Activated T-helper 1 cell treated with anti-CD3 and anti-CD28 coated beads, Interleukin-2, amount 50 U/mL, for 16 hours (primary cell): ENCODE measurements at places on chromosomes 2 and 18.

DNA sequence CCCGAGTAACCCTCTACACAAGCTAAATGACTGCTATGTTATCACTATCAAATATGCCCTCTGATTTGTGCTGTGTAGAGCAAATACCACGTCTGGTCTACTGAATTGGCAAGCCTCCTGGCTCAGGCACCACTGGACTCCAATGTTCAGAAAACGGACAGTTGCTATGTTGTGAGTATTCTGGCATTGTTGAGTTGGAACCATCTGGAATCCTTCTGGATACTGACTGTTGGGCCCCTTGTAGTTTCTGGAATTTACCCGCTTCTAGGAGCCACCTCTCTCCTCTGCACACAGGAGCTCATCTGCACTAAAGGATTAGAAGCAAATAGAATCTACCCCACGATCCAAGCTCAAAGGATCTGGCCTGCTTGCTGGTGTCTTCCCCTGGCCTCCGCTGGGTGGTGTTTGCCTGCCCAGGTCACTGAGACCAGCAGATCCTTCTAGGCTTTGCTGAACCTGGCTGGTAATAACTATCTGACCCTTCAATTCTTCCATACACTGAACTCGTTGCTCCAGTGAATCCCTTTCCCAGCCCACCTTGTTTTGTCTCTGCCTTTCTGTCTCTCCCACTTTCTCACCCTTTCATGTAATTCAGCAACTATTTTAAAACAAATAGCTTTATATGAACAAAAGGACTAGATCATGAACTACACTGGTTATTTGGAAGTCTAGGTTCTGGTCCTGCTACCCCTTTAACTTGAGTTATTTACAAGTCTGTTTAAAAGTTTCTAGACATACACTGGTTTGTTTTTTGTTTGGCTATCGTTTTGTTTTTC is 2.1 kb upstream of the HAAO start:
- no peak for DNase-seq

GRCh38 chr18:49794743-49795142 is 18.6 kb downstream of the ACAA2 start:
- no peak for DNase-seq

- DNase-seq = no peak
These were observed 239.3 kb downstream of the PRKCE start for GRCh38 chr2:45890819-45891218.

DNA sequence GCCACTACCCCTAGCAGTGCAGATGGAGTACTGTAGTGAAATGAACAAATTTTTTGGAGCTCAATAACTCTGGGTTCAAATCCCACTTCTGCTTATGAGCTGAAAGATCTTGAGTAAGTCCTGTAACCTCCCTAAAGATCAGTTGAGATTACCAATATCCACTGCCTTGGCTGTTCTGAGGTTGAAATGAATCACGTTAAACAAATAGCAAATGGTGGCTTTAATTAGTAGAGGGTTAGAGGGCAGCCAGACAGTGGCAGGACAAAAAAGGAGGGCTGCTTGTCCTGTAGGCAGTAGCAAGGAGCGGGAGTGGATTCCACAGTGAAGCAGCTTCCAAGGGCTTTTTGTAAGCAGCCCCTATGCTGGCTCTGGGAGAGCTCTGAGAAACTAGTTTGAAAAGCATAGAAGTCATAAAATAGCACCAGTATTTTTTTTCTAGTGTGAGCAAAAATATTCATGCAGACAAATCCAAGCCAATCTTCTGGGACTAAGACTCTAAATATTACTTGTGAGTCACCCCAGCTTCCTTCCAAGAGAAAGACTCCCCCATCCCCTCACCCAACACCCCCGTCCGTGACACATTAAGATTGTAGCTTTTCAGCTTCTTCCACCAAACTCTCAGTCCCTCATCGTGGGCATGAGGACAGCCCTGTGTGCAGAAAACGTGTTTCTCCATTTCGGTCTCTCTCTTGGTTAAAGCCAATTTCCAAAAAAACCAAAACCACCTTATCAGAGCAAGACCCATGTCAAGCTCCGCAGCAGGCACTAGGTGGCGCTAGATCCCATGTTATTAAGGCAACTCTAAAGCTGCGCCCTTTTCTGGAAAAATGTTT is 123.5 kb upstream of the LGALSL start:
- peak; percentile 55 for DNase-seq

DNA sequence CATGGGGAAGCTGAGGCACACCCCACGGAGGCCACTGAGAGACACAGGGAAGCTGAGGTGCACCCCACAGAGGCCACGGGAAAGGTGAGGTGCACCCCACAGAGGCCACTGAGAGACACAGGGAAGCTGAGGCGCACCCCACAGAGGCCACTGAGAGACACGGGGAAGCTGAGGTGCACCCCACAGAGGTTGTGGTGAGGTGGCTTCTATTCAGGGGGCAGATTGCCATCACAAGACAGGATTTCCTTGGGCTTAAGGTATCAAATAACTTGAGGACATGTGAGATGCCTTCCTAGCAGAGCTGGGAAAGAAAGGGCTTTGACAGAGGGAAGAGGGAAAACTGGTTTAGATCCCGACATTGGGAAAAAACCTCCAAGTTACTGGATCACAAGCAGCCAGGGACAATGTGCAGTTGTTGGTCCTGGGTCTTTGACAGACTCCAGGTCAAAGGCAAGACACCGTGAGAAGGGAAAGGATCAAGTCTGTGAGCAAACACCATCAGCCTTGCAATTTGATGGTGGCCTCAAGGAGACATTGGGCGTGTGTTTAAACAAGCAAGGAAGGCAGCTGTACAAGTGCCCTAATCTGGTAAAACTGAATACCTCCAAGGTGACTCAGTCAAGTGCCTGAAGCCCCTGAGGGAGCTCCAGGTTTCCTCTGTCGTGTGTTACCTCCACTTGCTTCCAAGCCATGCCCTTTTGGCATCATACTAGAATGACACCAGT is 133.2 kb upstream of the EPAS1 start:
- no peak for DNase-seq

- no peak for DNase-seq
These were observed 59.8 kb downstream of the MEIS1 start for GRCh38 chr2:66494708-66495107.

GRCh38 chr2:139631966-139632365 is 851.8 kb upstream of the NXPH2 start:
- no peak for DNase-seq

DNA sequence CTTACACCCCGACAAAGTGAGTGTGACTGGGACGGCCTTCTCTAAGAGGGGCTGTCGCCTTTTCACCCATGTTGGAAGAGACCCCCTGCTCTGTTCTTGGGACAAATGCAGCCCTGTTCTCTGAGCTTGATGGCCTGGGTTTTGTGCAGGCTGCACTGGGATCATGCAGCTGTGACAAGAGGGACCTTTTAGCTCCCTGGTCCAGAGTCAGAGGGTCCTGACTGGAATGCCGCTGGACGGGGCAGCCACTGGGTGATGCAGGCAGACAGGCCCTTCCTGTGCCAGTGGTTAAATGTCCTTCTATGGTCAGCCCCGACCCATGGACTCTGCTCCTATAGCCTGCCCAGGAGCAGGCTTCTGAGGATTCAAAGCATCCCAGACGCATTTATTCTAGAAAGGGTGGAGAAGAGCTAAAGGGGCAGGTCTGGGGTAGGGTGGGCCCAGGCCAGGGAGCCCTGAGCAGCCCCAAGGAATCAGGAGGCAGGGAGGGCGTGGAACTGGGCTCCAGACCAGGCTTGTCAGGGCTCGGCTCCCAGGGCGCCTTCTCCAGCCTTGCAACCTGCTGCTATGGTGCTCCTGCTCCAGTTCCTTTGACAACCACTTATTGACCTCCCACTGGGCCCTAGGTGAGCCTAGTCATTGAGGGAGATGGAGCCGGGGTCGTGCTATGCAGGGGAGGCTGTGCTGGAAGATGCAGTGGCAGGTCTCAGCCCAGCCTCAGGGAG is 277.9 kb upstream of the HS6ST1 start:
- DNase-seq = no peak

DNA sequence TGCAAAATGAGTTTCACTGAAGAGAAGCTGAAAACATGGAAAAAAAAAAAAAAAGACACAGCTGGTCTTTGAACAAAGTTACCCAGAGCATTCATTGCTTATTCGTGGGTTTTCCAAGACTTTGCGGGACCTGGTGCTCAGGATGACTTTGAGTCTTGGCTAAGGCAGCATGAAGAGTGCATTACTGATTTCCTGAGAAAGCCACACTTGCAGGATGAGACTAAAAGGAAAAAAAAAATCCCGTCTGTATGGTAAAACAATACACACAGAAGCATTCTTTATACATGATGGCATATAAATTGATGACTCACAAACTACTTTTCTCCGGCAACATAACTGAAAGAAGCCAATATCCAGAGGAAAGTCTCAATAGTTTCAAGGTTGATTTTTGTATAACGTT is 195.4 kb downstream of the SPP2 start:
- DNase-seq = no peak

GRCh38 chr2:195434346-195434745 is 222.7 kb upstream of the SLC39A10 start:
- DNase-seq = no peak

DNA sequence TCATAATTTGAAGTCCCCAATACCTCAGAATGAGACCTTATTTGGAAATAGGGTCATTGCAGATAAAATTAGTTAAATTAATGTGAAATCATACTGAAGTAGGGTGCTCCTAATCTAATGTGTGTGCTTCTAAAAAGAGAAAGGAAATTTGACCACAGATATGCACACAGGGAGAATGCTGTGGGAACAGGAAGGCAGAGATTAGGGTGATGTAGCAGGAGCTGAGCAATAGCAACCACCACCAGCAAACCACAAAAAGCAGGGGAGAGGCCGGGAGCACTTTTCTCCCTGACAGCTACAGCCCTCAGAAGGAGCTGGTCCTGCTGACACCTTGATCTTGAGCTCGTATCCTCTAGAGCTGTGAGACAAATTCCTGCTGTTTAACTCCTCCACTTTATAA is 24.6 kb upstream of the SCG2 start:
- DNase-seq = no peak

GRCh38 chr2:147099845-147100244 is 745.0 kb upstream of the ACVR2A start:
- no peak for DNase-seq

DNA sequence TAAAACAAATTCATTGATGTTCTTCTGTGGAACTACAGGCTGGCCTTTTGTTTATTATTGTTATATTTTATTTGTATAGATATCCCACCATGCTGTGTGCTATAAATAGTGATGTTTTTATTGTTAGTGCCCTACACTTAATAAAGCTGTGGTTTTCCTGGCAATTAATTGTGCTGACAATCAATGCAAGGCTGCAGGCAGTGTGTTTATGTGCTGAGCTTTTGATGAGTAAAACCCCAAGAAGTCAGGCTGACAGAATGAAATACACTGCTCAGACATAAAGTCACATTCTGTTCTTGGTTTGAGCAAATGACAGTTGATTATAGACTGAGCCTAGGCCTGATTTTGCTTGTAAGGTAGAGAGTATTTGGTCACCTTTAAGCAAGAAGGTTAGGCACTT is 362.7 kb downstream of the CPS1 start:
- DNase-seq = no peak

DNA sequence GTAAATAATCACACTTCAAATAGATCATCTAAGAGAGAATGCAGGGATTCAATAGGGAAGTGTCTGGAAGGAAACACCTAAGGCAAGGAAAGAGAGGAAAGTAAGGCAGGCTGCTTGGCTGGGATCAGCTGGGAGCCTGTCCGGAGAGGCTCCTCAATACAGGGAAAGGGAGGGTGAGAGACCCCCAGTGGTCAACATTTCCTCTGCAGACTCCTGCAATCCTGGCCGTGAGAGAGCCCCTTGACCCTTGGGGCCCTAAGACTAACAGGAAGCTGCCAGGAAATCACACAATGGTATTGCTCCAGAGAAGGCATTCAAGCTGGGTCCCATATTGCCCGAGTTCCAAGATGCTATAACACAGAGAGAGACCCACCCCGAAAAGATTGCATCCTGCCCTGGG is 549.4 kb downstream of the NYAP2 start:
- no peak for DNase-seq

GRCh38 chr2:68861330-68861729 is 9.9 kb downstream of the BMP10 start:
- no peak for DNase-seq

DNA sequence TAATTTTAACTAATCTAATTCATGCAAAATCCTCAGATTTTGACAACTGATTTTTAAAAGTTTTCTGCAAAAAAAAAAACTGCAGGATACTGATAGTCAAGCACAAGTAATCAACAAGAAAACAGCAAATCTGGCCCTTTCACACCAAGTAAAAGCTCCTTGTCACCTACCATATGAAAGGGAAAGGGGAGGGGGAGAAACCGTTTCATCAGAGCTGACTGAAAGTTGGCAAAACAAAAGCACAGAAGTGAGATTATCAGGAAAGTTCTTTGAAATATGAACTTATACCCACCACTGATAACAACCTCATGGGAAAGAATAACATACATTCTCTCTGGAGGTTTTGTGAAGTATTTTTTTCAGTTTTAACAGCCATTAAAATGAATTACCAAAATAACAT is 38.7 kb downstream of the ZNF521 start:
- DNase-seq = no peak

GRCh38 chr2:43142921-43143438 is 83.4 kb downstream of the ZFP36L2 start:
- no peak for DNase-seq

DNA sequence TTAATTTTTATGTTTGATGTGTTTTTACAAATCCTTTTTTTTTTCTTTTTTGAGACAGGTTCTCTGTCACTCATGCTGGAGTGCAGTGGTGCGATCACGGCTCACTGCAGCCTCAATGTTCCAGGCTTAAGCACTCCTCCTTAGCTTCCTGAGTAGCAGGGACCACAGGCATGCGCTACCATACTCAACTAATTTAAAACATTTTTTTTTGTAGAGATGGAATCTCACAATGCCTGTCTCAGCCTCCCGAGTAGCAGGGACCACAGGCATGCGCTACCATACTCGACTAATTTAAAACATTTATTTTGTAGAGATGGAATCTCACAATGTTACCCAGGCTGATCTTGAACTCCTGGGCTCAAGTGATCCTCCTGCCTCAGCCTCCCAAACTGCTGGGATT is 3.2 kb downstream of the NOTO start:
- no peak for DNase-seq

- no peak for DNase-seq
These were observed 290.7 kb upstream of the SLC14A2 start for GRCh38 chr18:45324495-45325113.

GRCh38 chr18:59114160-59114559 is 25.5 kb upstream of the SEC11C start:
- DNase-seq = no peak

DNA sequence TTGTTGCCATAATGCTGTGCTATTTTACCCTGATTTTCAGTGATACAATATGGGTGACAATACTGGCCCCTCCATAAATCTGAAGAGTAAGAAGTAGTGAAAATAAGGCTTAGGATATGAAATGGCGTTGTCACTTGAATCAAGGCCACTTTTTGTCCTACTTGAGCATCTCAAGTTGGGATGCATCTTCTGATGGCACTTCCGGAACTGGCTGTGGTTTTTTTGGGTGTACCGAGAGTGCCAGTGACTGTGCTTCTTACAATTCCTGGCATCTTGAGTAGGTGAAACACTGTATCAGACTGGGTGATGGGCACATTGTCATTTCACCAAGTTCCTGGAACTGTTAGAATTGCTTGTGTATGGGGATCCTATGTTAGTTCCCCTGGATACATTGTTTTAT is 52.5 kb upstream of the EML6 start:
- DNase-seq = no peak
